Suppressor macrophage treated with lipopolysaccharide for 1 hour (primary cell): ENCODE measurements at places on chromosomes 5 and 9.

GRCh38 chr9:107874591-107875369, 385.2 kb upstream of the KLF4 start:
- peak; percentile 49 for DNase-seq

- DNase-seq, result peak; percentile 75
Observed at GRCh38 chr5:149265597-149265996, 6.1 kb upstream of the AFAP1L1 start.

- DNase-seq, result no peak
Observed at GRCh38 chr9:128175726-128176125, 15.6 kb downstream of the CIZ1 start.

DNA sequence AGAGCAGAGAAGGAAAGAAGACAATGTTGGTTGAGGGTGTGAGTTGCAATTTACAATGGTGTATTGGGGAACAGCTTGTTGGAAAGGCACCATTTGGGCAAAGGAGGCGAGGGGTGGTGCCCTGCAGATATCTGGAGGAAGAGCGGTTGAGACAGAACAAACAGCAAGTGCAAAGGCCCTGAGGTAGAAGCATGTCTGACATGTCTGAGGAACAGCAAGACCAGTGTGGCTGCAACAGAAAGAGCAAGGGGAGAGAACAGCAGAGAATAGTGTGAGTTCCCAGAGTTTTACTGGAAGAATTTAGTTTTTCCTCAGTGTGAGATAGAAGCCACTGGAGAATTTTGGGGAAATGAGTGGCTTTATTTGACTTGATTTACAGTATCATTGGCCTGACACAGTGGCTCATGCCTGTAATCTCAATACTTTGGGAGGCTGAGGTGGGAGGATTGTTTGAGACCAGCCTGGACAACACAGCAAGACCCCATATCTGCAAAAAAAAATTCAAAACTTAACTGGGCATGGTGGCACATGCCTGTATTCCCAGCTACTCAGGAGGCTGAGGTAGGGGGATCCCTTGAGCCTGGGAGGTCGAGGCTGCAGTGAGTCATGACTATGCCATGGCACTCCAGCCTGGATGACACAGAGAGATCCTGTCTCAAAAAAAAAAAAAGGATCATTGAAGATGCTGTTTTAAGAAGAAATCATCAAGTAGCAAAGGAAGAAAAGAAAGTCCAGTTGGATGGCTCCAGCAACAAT, 13.6 kb downstream of the CMBL start:
- no peak for DNase-seq

GRCh38 chr9:108257382-108257781, 598.4 kb downstream of the ACTL7B start:
- DNase-seq, result no peak

GRCh38 chr5:99102073-99102697, 173.4 kb upstream of the CHD1 start:
- DNase-seq, result no peak

GRCh38 chr9:99357575-99357974, 135.5 kb downstream of the SEC61B start:
- DNase-seq, result peak; percentile 92

- no peak for DNase-seq
Observed at GRCh38 chr5:135100011-135100410, 66.0 kb upstream of the PITX1 start.

DNA sequence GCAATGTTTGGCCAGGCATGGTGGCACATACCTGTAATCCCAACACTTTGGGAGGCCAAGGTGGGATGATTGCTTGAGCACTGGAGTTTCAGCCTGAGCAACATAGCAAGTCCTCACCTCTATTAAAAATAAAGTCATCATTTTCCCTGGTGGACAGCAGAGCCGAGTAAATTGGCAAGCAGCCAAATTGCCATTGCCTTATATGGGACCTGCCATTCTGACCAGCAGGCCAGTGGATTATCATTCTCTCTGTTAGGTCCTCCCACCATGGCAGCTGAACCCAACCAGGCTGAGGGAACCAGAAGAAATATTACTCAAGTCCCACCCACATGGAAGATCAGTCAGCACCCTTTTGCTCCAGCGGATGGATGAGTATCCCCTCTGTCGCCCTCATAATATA, 1829.9 kb downstream of the EFNA5 start:
- no peak for DNase-seq

- no peak for DNase-seq
Observed at GRCh38 chr5:81235287-81236072, 2.4 kb downstream of the CKMT2 start.

DNA sequence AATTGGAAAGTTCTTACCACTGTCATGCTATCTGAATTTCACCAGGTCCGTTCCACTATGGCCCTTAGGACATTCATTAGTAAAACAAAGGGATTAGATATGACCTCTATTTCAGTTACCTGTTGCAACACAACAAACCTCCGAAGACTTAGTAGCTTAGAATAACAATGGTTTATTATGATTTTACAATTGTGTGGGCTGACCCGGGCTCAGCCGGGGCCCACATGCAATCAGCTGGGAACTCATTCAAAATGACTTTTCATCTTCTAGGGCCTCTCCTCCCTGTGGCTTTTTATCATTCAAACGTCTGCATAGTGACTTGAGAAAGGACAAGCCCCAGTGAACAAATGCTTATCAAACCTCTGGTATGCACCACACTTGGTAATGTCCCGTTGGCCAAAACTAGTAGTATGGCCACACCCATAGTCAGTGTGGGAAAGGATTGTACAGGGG, 2.3 kb upstream of the FBXW11 start:
- no peak for DNase-seq

- DNase-seq, result no peak
Observed at GRCh38 chr5:89572696-89573095, 689.7 kb upstream of the MEF2C start.

- no peak for DNase-seq
Observed at GRCh38 chr5:1915316-1915715, 32.6 kb upstream of the IRX4 start.

GRCh38 chr5:153641183-153641688, 150.8 kb downstream of the GRIA1 start:
- DNase-seq, result no peak

- no peak for DNase-seq
Observed at GRCh38 chr5:146025114-146025680, 80.2 kb downstream of the PLAC8L1 start.

DNA sequence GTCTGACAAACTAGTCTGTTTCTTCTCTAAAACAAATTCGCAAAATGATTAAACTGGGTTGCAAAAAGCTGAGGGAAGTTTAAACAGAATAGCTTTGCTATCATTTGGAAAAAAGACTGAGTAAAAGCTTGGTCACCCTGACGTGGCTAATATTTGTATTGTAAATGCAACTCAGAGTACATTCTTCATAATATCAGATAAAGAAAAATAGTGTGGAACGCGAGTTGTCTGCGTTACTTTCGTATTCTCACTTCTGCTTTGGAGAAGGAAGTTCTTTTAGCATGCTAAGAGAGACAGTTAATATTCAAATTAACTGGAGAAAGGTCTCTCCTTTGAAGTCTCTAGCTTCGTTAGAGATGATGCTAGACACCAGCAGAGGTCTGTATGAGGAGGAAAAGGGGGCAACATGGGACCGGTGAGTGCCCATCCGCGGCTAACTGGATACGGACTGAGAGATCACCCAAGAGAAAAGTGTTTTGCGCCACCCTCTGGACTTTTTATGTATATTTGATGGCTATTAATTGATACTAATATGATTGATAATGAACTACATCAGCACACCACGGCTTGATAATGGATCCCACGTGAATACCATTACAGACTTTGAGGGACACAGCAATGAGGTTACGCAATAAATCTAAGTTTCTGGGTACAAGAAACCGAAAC, 2.9 kb upstream of the CNTRL start:
- DNase-seq, result peak; percentile 60

GRCh38 chr9:134139081-134139480, 3.2 kb downstream of the WDR5 start:
- DNase-seq, result no peak

DNA sequence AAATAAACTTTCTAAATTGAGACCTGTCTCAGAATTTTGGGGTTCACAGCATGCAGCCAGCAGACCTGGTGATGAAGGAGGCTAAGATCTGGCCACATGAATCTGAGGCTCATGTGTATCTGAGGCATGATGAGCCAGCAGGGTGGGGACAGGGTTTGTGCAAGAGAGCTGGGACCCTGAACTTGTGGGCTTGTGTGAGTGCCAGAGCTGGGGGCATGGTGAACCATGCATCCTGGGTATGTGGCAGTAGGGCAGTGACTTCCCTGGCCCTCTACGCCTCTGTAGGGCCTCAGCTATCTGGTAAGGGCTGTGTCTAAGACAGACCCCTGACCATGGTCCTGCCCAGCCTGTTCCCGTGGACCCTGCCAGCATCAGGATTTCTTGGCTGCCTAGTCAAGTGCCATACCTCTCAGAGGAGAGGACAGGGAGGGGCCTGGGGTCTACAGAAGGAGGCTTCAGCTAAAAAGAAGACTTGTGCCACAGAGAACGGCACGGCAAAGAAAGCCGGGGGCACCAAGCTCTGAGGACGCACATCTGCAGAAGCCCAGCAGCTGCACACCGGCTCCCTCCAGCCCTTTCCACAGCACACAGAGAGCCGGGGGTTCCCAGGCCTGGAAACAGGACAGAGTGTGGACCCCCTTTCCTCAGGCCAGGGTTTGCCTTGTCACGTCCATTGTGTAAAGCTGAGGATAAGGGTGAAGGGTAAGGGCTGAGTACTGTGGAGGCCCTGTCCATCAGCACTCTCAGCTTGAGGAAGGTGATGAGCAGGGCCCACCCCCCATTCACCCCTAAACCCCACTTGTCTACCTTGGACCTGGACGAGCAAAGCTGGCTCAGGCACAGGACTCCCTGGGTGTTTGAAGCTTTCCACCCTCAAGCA, 130.1 kb downstream of the MRPL36 start:
- DNase-seq, result no peak

- DNase-seq, result no peak
Observed at GRCh38 chr9:8613346-8613825, 813.8 kb upstream of the DMAC1 start.

GRCh38 chr5:27318701-27319100, 280.3 kb upstream of the CDH9 start:
- DNase-seq, result no peak

GRCh38 chr5:133201310-133201709, 149.5 kb downstream of the HSPA4 start:
- no peak for DNase-seq

DNA sequence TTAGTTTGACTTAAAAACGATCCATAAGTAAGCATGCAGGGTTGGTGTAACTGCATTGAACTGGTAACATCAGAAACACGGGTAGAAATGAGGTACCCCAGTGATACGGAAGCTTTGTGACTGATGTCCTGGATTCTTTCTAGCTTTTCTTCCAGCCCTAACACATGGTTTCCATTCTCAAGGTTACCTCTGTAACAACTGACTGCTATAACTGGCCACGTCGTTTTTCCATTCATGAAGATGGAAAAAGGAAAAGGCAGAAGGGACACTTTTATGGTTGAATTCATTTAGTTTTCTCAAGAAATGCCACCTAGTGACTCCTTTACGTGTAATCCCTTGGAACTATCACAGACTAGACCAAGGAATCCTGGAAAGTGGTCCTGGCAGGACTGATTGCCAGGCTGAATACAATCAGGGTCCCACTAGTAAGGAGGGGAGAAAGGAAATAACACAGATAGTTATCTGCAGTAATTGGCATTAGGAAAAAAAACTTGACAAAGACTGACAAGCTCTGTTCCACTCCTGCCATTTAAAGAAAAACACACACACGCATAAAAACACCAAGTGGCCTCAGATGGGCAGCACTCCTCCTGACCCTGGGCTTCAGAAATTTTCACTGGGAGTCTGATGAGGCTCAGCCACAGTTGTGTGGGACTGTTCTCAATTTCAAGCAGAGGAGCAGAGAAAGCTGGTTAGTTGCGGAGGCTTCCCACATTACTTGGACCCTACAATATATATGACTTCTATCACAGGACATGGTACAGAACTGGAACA, 77.5 kb upstream of the ZNF169 start:
- DNase-seq, result no peak

DNA sequence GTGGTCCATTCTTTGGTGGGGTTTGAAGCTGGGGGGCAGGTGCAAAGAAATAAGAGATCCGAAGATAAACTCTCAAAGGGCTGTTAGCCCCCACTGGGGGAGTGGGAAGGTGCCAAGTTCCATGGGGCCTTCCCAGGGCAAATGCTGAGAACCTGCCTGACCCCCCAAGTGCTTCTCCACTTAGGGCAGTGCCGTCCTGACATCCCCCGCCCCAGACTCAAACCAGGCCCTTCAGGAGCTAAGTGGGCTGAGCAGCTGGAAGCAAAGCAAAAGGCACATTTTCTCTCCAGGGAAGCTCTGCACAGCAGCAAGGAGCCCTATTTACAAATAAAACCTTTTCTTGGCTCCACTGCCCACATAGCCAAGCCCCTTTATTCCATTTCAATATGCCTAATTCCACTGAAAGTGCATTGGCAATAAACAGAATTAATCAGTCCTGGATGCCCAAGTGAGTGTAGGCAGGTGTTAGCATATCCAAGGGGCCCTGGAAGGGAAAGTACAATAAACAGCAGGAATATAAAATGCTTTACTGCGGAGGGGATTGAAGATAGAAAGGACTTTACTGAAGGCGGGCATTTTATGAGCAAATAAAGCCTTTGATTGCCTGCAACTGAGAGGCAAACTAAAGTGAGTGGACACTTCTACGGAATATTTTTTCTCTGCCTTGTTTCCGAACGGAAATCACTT, 44.6 kb downstream of the WHRN start:
- DNase-seq, result no peak

GRCh38 chr5:175274171-175274570, 169.8 kb downstream of the DRD1 start:
- no peak for DNase-seq

GRCh38 chr5:33857037-33857436, 34.8 kb downstream of the ADAMTS12 start:
- no peak for DNase-seq

DNA sequence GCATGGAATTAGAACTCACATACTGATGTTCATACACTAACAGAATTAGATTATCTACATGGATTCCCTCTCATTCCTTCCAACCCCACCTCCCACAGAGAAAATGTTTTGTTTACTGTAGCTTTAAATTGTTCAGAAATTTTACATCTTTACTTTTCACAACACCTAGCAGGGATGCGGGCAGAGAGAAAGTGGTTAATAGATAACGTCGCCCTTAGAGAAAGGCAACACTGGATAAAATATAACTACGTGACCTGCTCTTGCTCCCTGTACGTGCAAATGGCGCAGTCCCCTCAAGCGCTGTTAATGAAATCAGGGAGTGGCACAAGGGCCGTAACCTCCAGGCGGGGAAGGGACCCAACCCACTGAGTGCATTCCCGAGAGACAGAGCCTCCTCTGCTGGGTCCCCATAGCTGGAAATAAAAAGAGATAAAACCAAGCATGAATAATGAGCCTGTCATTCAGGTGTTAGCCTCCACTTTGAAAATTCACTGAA, 125.3 kb upstream of the DAPK1 start:
- DNase-seq, result no peak

- DNase-seq, result no peak
Observed at GRCh38 chr5:161047024-161047423, 195.0 kb upstream of the ATP10B start.
